Activated CD4-positive, alpha-beta T cell treated with anti-CD3 and anti-CD28 coated beads, Interleukin-2, Interleukin-4, amounts not matched to agents 100 ng/mL and 50 ng/mL, durations not matched to agents 16 hours and 8 hours (primary cell): ENCODE measurements at places on chromosomes 3 and 15.

GRCh38 chr3:128922804-128923459, 43.5 kb downstream of the ACAD9 start:
- DNase-seq: peak; percentile 40

GRCh38 chr3:23455775-23456174, 252.6 kb downstream of the UBE2E2 start:
- DNase-seq: no peak

DNA sequence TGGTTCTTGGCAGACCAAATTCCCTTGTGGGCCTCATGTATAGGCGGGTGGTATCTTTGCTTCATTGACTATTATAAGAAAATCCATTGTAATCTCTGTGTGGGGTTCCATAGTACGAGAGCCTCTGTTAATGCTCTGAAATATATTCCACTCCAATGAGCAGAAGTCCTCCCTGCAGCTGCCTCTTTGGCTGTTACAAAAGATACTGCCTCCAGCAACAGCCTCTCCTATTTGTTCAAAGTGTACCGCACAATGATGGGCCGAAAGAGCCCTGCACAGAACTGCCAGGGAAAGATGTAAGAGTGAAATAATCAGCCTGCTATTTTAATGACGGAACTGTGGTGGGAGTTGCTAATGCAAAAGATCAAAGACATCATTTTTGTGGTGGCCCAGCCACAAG, 48.9 kb downstream of the GRK7 start:
- no peak for DNase-seq

- DNase-seq: peak; percentile 36
These were observed 99.2 kb upstream of the TRPM1 start for GRCh38 chr15:31200735-31201151.

DNA sequence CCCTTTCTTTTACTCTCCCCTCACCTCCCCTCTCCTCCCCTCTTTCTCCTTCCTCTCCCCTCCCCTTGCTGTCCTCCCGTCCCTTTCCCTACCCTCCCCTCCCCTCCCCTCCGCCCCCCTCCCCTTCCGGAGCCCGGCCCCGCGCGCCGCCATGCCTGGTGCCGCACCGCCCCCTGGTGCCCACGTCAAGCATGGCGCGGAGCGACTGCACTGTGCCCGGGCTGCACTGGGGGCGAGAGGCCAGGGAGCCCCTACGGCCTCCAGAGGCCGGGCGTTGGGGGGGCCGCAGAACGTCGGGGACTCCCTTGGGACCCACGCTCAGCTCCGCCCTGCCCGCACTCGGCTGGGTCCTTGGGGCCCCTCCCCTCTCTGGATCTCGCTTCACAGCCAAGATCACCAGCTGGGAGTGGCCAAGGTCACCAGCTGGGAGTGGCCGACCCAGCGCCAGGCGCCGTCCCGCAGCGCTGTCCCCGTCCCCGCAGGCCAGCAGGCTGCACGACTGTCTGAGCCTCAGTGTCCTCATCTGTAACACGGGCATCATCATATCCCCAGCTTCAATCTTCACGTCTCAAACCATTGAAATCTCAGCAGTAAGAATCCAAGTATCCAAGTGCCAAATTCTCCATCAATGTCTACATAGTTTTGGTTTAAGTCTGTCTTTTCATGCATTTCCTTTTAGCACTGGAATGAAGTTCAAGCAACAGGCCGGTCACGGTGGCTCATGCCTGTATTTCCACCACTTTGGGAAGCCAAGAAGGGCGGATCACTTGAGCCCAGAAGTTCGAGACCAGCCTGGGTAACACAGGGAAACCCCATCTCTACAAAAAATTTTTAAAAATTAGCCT, 42.5 kb downstream of the TPRA1 start:
- DNase-seq: peak; percentile 63

GRCh38 chr3:149816311-149816710, 3.3 kb downstream of the RNF13 start:
- DNase-seq: no peak

- no peak for DNase-seq
These were observed 33.3 kb downstream of the FMN1 start for GRCh38 chr15:33161209-33161608.

- DNase-seq: no peak
These were observed 207.9 kb upstream of the TBL1XR1 start for GRCh38 chr3:177405191-177405672.

DNA sequence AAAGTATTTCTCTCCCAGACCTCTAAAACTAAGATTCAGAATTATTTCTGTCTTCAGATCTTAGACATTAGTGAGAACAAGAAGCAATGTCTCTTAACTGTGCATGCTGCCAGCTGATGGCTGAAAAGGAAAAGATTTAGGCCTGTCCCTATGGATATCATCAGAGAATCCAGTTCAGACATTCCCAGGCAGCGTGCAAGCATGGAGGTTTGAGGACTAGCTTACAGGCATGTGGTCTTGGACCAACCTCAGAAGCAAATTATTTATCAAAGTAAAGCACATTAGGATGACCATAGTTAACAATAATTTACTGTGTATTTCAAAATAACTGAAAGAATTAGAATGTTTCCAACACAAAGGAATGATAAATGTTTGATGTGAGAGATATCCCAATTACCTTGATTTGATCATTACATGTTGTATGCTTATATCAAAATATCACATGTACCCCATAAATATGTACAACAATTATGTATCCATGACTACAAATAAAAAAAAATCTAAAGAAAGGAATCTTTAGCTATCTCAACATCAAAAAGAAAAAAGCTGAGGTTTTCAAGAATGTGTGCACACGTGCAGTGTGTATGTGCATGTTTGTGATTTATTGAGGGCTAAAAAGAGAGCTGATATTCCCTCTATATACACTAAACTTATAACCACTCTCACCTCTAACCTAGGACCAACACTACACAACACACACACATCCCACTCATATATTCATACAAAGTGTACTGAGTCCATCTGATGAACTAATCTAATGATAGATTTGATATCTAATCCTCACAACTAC, 108.9 kb upstream of the THBS1 start:
- no peak for DNase-seq

- no peak for DNase-seq
These were observed 96.2 kb downstream of the CLSTN2 start for GRCh38 chr3:140031170-140031569.

DNA sequence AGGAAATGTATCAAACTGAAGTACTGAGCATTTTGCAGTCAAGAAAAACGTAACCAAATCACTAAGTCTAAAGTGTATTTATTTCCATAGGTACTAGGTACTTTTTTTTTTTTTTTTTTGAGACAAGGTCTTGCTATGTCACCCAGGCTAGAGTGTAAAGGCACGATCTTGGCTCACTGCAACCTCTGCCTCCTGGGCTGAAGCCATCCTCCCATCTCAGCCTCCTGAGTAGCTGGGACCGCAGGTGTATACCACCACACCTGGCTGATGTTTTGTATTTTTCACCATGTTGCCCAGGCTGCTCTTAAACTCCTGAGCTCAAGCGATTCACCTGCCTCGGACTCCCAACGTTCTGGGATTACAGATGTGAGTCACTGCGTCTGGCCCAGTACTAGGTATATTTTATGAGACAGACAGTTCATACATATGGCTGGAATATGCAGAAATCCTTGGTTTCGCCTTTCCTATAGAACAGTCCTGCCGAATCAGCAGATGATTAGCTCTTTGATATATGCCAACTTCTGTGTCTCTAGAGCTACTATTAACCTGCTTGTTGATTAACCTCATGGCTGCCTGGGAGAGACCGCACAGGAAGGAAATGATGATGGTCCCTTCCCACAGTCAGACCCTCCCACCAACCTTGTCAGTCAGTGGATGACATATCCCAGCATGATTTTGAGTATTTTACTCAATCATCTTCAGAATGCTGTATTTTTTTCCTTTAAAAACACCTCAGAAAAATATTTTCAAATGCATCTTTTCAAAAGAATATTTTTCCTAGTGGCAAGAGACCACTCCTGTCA, 32.3 kb downstream of the TMOD3 start:
- DNase-seq: peak; percentile 57

GRCh38 chr3:13017361-13018042, 55.7 kb downstream of the IQSEC1 start:
- DNase-seq: no peak

- no peak for DNase-seq
These were observed 49.0 kb downstream of the CD200 start for GRCh38 chr3:112381673-112382542.

GRCh38 chr3:56005196-56005805, 463.0 kb downstream of the ERC2 start:
- no peak for DNase-seq

DNA sequence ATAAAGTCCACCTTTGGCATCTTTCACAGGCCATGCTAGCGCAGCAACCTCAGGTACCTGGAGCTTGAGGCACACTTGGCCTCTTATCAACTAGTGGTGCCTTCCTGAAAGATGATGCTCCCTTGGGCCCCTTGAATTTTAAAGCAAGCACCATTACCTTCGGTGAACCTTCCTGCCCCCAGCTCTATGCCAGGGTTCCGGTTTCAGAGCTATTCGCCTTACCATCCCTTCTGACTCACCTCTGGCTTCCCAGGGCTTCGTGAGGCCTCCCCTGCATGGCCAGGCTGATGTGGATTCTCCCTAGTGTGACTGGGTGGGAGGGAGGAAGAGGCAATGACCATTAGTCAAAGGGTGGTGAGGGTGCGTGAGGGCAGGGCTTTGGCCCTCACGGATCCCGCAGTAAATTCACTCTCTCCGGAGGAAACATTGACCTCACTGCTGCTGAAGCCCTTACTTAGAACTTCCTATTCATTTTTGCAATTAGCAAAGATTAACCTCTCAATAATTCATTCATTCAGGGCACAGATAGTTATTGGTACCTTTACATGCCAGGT, 16.3 kb downstream of the BHLHE40 start:
- no peak for DNase-seq

GRCh38 chr3:3799173-3800079, at the start of gene LRRN1:
Gene LRRN1 (plus strand): TSS chr3:3799431. CDS start chr3:3844642, 45,211 bp downstream.
- DNase-seq: peak; percentile 24

- DNase-seq: no peak
These were observed 87.5 kb upstream of the SNRPA1 start for GRCh38 chr15:101382544-101382943.

GRCh38 chr3:161821591-161821990, 325.0 kb downstream of the OTOL1 start:
- no peak for DNase-seq

DNA sequence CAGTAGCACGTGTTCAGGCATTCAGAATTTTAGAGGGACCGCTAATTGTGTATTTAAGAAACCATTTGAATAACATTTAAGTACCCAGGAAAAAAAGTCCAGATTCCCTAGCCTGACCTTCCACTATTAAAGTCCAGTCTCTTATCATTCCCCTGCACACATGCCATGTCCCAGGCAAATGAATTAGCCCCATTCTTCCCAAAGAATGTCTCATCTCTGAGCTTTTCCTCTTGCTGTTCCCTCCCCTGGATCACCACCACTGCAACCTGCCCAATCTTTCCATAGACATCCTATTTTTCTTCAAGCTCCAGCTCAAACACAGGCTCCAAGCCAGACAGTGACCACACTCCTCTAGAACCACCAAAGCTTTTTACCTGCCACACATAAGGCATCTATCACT, 25.9 kb downstream of the PLD1 start:
- no peak for DNase-seq

GRCh38 chr3:30440880-30441279, 165.5 kb upstream of the TGFBR2 start:
- DNase-seq: no peak

GRCh38 chr15:27057904-27058645, 87.1 kb downstream of the GABRG3 start:
- no peak for DNase-seq

GRCh38 chr3:17749281-17749680, 6.8 kb upstream of the TBC1D5 start:
- DNase-seq: peak; percentile 32

DNA sequence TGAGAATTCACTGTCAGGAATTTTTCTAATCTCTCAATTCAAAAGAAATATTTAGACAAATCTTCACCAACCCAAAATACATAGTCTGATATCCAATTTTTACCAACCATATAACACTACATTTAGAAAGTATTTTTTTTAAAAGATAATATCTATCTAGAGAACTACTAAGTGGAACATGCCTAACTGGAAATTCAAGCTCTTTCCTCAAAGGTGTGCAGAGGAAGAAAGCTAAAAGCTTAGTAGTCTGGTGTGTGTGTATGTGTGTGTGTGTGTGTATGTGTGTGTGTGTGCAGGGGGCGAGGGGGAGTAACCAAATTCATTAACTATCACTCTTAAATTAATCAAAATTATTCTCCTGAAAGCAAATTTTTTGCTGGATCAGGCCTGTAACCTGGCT, 797.3 kb downstream of the NAALADL2 start:
- DNase-seq: no peak

GRCh38 chr3:79521221-79521848, 246.5 kb downstream of the ROBO1 start:
- DNase-seq: peak; percentile 37

- DNase-seq: peak; percentile 36
These were observed 48.7 kb upstream of the MDFIC2 start for GRCh38 chr3:70360979-70361760.

DNA sequence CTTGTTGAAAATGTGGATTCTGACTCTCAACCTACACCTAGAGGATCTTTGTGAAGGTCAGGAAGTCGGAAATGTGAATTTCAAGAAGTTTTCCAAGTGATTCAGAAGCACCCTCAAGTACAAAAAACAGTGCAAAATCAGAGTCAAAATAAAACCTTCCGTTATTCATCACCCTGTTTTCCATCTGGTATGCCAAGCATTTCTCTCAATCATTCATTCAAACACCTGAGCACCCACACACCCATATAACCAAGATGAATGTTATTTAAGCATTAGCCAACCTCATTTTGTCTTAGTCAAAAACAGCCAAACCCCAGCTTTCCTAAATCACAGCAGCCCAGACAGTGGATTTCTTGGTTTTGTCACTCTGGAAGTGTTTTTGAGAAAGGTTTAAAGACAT, 91.1 kb downstream of the OSBPL10 start:
- no peak for DNase-seq

GRCh38 chr15:35557544-35557943, 11.6 kb upstream of the DPH6 start:
- DNase-seq: peak; percentile 29

GRCh38 chr3:42683875-42684598, 1.3 kb upstream of the KLHL40 start:
- DNase-seq: peak; percentile 60

GRCh38 chr15:73928971-73929627, 2.8 kb downstream of the LOXL1 start:
- DNase-seq: no peak

GRCh38 chr3:133211449-133211848, 173.3 kb downstream of the TMEM108 start:
- DNase-seq: peak; percentile 19

DNA sequence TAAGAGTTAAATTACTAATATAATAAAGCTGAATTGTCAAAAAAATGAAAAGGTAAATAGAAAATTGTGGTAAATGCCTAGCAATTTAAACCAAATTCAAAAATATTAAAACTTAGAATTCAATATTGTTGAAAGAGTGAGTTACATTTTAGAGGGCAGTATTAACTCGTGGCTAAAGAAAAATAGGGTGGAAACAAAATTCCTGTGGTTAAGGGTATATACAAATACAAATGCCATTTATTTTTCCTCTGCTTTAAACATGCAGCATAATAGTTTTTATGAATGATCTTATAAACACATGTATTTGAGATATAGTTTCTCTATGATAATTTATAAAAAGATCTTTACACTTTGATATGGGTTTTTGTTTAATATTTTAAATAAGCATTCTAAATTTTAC, 79.0 kb downstream of the NEDD4 start:
- DNase-seq: no peak

- DNase-seq: no peak
These were observed 58.5 kb upstream of the SAMMSON start for GRCh38 chr3:69941037-69941436.
